A549 treated with RU486 at 1 μM for 4 hours (cell line): ENCODE measurements at places on chromosomes 3 and 15. TPM values are rescaled to one million over a fixed set of nuclear protein-coding genes. Genes with fewer than 3 reads are reported as not detected.

PRRT3 gene
- total RNA-seq, result 0.82 to 1.8 TPM (median 1.7 TPM) in 5 replicates

CAMK1 gene
- total RNA-seq, result 14.6 to 18.5 TPM (median 17.7 TPM) in 5 replicates

SI gene
- total RNA-seq, result not detected in 5 replicates

CCDC54 gene
- not detected in 5 replicates for total RNA-seq

PLSCR5 gene
- not detected in 5 replicates for total RNA-seq

PRTG gene
- total RNA-seq, result 9.6 to 12.6 TPM (median 11.1 TPM) in 5 replicates

PCBP4 gene
- total RNA-seq, result 9.7 to 14.6 TPM (median 12.6 TPM) in 5 replicates

ROPN1 gene
- not detected in 5 replicates for total RNA-seq
